Heart right ventricle (tissue), 16 donors: ENCODE measurements at places on chromosomes 1 and 21. TPM values are rescaled to one million over a fixed set of nuclear protein-coding genes. Genes with fewer than 3 reads are reported as not detected.

- H3K4me3 ChIP-seq = no peak overlapping the region
- peaks cover 30% of the 10 kb centered on the region for H3K4me1 ChIP-seq
- no peaks in the 10 kb centered on the region for H3K36me3 ChIP-seq
Measured at GRCh38 chr1:8136766-8137165, 110.7 kb upstream of the ERRFI1 start.

DNA sequence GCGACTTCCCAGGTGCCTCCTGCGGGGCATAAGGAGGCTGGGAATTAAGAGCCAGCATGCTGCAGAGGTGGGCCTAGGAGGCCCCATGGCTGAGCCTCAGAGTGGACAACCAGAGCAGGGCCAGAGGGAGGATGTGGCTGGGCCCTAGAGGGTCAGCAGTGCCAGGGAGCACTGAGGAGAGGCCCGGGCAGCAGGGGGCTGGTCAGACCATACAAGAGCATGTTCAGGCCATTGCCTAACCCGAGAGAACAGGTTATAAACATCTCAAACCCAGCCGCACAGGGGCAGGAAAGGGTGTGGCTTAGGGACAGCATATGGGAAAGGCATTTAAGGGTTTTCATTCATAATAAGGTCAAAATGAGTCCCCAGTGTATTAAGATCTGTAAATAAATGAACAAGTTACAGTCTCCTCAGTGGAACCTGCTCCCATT lies 51.1 kb downstream of the IER5 start:
- no peaks in the 10 kb centered on the region for H3K27me3 ChIP-seq
- no peak overlapping the region for H3K27ac ChIP-seq
- no peaks in the 10 kb centered on the region for H3K36me3 ChIP-seq
- no peak overlapping the region for H3K4me3 ChIP-seq
- H3K4me1 ChIP-seq = peaks cover 38% of the 10 kb centered on the region
- DNase-seq = no peak

DNA sequence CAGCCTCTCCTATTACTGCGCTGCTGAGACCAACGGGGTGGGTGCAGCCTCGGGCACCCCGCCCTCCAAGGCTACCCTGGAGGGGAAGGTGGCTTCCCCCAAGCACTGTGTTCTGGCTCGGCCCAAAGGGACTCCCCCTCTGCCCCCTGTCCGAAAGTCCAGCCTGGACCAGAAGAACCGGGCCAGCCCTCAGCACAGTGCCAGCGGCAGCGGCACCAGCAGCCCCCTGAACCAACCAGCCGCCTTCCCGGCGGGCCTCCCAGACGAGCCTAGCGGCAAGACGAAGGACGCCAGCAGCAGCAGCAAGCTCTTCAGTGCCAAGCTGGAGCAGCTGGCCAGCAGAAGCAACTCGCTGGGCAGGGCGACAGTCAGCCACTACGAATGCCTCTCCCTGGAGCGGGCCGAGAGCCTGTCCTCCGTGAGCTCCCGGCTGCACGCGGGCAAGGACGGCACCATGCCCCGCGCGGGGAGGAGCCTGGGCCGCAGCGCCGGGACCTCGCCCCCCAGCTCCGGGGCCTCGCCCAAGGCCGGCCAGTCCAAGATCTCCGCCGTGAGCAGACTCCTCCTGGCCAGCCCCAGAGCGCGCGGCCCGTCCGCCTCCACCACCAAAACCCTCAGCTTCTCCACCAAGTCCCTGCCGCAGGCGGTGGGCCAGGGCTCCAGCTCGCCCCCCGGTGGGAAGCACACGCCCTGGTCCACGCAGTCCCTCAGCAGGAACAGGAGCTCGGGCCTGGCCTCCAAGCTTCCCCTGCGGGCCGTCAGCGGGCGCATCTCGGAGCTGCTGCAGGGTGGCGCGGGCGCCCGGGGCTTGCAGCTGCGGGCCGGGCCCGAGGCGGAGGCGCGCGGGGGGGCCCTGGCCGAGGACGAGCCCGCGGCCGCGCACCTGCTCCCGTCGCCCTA lies 533.1 kb downstream of the KIF26B start:
- H3K4me3 ChIP-seq = no peak overlapping the region
- H3K27ac ChIP-seq = no peak overlapping the region

GRCh38 chr1:169460191-169460833 lies 25.4 kb downstream of the SLC19A2 start:
- no peak for DNase-seq
- H3K27ac ChIP-seq = no peak overlapping the region
- no peaks in the 10 kb centered on the region for H3K4me1 ChIP-seq
- no peaks in the 10 kb centered on the region for H3K36me3 ChIP-seq
- no peaks in the 10 kb centered on the region for H3K27me3 ChIP-seq

DNA sequence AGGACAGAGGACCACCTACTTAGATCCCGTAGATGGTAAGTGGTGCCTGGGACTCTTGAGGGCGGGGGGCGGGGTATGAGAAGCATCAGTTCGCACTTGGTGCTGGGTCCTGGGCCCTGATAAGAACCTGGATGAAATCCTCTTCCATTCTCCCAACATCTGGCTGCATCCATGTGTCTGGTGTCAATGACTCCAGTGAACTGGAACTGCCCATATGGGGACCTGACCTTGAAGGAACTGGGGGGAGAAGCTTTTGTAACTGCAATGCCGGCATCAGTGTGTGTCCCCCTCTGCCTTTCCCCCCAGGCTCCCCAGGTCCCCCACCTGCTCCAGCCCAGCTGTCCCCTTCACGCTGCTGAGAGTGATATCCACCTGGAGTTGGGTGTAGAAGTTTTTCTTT lies 49.7 kb upstream of the EPB41 start:
- DNase-seq = no peak
- H3K4me3 ChIP-seq = no peak overlapping the region
- H3K4me1 ChIP-seq = no peaks in the 10 kb centered on the region
- no peak overlapping the region for H3K27ac ChIP-seq
- H3K36me3 ChIP-seq = no peaks in the 10 kb centered on the region

DNA sequence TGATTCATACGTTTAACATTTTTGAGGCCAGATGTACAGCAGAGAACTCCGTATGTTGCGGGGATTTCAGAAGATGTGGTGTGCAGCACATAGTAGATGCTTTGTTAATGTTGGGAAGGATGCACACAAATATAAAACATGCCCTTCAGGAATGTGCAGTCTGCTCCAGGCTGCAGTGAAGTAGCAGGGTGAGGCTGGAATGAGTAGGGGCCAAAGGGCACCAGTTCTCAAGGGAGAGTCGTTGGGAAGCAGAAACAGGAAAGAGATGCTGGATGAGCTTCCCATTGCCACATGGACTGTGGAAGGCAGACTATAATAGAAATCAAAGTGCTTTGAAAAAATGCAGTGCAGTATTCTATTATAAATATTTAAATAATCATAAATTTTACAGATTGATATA lies 126.9 kb downstream of the NOS1AP start:
- H3K4me3 ChIP-seq = no peak overlapping the region
- no peaks in the 10 kb centered on the region for H3K27me3 ChIP-seq

Gene DRAXIN
- total RNA-seq = not detected

Gene DENND1B
- 24.5 TPM for total RNA-seq
